CD4-positive, alpha-beta T cell treated with Interleukin-15 for 1 hour (primary cell): ENCODE measurements at places on chromosomes 12 and 14.

GRCh38 chr14:21309238-21309636 lies 29.4 kb downstream of the RPGRIP1 start:
- DNase-seq = no peak

DNA sequence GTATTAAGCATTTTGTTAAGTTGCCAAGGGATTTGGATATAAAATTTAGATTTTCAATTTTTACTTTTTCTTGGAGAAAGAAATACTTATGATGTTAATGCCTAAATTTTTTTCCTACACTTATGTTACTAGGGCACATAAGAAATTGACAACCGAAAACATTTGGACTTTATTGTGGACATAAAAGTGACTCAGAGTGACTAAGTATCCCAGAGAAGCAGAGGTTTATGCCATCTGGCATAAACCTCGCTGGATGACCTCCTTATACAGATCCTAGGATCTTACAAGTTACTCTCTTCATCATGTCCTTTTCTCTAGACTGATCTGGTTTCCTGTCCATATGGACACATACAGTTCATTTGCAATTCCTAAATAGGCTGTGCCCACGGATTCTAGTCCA lies 89.8 kb downstream of the RERG start:
- no peak for DNase-seq

GRCh38 chr12:39852346-39852745 lies 232.7 kb upstream of the ABCD2 start:
- no peak for DNase-seq

DNA sequence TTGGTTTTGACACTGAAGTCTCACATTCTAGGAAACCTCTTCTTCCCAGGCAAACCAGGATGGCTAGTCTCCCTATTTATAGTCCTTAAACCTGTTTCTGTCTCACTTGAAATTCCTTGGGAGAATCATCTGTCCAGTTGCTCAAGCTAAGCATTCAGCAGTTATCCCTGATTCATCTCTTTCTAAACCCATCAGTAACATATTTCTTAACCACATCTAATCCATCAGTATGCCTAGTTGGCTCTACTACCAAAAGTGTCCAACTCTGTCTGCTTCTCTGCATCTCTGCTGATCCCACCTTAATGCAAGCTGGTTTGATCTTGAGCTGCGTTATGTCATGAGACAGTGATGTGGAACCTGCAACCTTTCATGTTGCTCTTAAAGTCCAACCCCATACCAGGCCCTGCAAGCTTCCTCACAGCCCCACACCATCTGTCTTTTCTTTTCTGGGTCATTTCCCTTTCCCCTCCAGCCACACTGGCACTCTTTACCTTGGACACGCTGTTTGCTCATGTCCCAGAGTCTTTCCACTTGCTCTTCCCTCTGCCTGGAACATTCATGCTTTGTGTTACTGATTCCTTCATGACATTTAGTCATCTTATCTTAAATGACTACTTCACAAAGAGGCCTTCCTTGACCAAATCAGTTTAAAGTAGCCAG lies 380.8 kb upstream of the RGS6 start:
- DNase-seq = no peak

DNA sequence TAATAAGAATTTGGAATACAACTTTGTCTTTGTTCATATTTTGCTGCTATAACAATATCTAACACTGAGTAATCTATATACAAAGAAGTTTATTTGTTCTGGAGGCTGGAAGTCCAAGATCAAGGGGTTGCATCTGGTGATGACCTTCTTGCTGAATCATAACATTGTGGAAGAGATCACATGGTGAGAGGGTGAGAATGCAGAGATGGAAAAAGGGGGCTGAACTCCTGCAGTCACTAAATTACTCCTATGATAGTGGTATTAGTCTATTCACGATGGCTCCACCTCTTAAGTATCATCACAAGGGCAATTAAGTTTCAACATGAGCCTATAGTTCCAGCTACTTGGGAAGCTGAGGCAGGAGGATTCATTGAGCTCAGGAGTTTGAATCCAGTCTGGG lies 4.5 kb upstream of the AKAP6 start:
- DNase-seq = no peak

GRCh38 chr12:120936197-120936596 lies 32.0 kb upstream of the SPPL3 start:
- no peak for DNase-seq

DNA sequence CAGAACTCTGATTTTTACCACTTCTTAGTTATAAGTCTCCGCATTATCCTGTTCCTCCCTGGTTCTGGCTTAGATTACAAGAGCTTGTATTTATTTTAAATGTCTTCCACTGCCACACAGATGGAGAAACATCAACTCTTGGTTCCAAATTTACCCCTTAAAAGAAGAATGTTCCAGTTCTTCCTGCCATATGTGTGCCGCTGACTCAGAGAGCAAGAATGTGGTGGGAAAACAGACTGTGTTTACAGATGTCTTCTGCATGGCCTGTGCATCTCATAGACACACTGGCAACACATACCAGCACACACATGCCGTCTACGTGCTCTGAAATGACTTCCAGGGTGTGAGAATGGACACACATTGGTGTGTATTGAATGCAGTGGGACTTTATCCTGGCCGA lies 383.0 kb downstream of the LRIG3 start:
- DNase-seq = no peak

GRCh38 chr12:64821116-64821630 lies 3.3 kb upstream of the TBC1D30 start:
- DNase-seq = no peak

DNA sequence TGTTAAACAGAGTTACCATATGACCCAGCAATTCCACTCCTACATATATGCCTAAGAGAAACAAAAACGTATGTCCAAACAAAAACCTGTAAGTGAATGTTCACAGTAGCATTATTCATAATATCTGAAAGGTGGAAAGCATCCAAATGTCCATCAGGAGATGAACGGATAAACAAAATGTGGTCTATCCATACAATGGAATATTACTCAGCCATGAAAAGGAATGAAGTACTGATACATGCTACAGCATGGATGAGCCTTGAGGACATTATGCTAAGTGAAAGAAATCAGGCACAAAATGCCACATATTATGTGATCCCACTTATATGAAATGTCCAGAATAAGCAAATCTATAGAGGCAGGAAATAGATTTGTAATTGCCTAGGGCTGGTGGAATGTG lies 16.8 kb downstream of the MOK start:
- DNase-seq = no peak

GRCh38 chr12:51744235-51744634 lies 104.3 kb downstream of the FIGNL2 start:
- no peak for DNase-seq

GRCh38 chr12:93957870-93958269 lies 190.5 kb upstream of the PLXNC1 start:
- DNase-seq = no peak

- DNase-seq = peak; percentile 57
These were observed 56.3 kb downstream of the CCDC88C start for GRCh38 chr14:91361233-91361811.

GRCh38 chr12:115934046-115934445 lies 343.4 kb downstream of the MED13L start:
- no peak for DNase-seq

DNA sequence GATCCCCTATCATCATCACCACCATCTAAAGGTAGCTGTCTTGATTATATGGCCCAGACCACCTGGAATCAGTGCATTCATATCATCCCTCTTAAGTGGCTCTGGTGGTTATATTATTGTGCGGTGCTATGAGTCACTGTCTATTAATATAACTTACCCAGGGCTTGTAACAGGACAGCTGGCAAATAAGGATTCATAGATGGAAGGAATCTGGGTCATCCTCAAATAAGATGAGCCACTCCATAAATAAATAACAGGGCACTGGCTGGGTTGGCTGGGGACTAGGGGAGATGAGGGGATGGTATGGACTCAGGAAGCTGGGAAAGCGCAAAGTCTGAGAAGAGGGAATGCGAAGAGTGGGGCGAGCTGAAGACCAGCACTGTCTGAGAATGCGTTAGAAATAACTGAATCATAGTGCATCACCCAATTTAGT lies 216.1 kb downstream of the NUAK1 start:
- no peak for DNase-seq

DNA sequence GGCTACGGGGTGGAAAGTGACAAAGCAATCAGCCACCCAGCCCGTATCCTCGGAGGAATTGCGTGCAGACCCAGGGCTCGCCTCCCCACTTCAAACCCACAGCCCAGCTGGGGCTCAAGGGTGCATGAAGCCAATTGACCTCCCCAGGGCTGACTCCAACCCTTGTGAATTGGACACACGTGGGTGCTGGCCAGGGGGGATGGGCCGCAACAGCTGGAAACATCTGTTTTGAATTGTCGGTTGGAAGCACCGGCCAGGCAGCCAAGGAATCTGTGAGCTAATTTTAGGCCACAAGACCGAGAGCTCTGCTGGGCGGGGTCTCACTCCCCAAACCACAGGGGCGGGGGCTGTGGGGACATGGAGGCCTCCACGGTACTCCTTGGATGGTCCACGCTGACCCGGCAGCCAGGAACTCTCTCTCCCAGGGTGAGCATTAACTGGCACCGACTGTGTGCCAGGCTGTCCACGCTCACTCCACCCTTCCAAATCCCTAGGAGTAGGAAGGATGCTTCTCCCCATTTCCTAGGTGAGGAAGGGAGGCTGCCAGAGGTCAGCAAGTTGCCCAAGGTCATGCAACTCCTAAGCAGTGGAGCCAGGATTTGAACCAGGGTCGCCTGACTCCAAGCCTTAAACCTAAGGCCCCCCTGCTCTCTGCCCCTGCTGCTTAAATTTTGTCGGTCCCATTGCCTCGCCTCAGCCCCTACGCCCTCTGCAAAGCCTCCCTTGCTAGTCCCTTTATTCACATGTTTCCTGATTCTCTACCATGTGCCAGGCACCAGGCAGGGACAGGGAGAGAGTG lies 11.9 kb upstream of the TMEM119 start:
- no peak for DNase-seq

- DNase-seq = no peak
These were observed 7.9 kb downstream of the OTOGL start for GRCh38 chr12:80107221-80107620.

DNA sequence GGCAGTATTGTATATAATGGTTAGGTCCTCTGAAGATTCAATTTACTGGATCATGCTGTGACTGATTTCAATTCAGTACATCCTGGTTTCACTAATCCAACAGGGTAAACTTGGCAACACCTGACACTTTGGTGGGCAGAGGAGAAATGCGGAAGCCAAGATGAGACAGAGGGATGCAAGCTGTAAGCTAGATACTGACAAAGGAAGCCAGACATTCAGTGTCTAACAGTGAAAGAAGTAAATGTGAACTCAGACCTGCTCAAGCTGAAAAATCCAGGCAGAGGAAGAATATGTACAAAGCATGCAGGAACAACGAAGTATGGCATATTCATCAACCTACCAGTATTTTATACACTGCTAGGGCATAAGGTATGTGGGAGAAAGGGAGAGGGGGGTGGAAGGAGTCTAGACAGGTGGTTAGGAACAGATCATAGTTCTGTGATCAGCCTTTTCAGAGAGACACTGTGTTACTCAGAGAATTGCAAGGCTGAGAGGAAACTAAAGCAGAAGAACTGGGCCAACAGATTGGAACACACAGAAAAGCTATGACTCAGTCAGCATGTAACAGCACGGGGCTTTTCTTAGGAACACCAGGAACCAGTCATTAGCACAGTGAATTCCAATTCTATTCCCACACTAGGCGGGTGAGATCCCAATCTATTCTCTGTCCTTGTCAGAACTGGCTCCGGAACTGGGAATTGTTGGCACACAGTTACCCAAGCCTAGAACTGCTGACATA lies 40.3 kb downstream of the NELL2 start:
- no peak for DNase-seq

DNA sequence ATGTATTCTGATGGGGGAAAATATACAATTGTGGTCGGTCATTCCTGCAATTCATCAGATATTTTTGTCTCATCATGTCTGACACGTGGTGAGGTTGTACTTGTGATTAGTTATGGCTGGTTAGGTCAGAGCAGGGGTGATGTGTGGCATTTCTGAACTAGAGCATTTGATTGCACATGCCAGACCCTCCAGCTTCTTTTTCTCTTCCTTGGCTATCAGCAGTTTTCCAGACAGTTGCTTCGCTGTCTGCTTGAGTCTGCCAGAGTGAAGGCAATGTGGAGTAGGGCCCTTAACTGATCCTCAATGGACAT lies 25.9 kb downstream of the TMEM117 start:
- no peak for DNase-seq

DNA sequence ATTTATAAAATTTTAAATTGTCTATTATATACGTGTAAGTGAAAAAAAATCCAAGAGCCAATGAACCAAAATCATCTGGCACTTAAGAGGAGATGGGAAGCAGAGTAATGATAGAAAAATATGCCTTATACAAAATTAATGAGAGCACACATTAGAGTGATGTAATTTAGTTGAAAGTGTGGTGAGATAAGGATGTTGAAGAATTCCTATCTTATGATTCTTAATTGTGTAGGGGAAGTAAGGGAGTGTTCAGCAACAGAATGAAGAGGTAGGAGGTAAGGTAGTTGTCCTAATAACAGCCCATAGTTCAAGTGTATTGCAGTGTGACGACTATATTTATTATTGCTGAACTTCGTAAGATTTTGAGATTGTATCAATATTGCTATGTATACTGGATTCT lies 843.4 kb upstream of the FLRT2 start:
- no peak for DNase-seq

- no peak for DNase-seq
These were observed 140.1 kb upstream of the CPSF6 start for GRCh38 chr12:69099201-69099837.

DNA sequence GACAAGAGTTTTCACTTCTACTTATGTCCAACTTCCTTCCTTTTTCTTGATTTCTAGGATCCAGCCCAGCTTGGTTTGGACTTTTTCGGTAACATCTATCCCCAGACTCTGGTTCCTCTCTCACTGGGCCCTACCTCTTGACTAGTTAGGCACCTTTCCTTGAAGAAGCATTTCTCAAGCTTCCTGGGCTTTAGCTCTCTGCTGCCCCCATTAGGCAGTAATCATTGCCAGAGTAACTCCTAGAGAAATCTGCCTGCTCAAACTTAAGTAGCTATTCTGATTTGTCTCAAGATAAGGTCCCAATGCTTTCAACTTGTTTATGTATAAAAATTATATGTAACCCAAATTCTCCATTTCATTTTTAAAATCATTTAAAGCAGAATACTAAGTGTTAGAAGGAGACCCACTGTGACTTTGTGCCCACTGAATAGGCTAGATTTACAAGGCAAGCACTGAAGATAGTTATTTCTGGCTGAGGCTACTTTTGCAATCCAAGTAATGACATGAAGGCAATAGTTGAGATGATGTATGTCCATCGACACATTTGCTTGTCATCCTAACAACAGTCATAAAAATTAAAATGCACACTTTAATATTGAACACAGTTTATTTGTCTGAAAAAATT lies 275.0 kb upstream of the G2E3 start:
- DNase-seq = no peak

DNA sequence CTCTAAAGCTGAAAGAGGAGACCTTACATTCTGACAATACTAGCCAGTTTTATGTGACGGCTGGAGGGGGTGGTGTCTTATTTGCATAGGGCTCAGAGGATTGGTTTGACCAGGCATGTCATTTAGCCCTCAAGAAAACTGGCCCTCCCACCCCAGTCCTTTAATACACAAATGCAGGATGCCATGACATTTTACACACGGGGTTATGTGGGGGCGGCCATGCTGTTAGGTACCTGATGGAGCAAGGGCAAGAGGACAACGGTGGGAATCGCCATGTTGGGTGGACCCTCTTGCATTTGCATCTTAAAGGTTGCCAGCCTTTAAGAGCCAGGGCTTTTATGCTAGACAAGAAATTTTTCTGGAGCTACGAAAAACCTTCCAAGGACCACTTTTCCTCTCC lies 23.3 kb downstream of the MDM2 start:
- no peak for DNase-seq
